Stimulated activated CD8-positive, alpha-beta memory T cell treated with anti-CD3 and anti-CD28 coated beads, Interleukin-2, amount 100 ng/mL, for 1 hour (primary cell): ENCODE measurements at places on chromosomes 2 and 18.

GRCh38 chr18:13570216-13570615 is 156.1 kb downstream of the FAM210A start:
- no peak for DNase-seq

- no peak for DNase-seq
Measured at GRCh38 chr2:234914371-234915154, 37.3 kb upstream of the SH3BP4 start.

DNA sequence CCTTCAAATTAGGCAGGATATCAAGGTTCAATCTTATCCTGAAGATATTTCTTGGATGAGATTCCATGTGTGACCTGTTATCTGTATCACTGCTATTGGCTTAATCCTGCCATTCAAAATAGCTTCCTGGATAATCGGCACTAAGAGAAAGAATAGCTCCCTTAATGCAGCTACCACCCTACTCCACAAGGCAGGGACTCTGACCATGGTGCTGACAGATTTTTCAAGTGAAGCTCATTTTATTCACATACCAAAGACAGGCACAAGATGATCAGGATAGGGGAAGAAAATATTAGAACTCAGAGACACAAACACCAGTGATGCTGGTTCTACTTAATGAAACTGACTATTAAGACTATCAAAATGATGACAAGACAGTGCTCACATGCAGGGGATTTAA is 74.9 kb downstream of the ORC4 start:
- DNase-seq = no peak

- DNase-seq = no peak
Measured at GRCh38 chr2:30486655-30487054, 39.6 kb downstream of the LCLAT1 start.

DNA sequence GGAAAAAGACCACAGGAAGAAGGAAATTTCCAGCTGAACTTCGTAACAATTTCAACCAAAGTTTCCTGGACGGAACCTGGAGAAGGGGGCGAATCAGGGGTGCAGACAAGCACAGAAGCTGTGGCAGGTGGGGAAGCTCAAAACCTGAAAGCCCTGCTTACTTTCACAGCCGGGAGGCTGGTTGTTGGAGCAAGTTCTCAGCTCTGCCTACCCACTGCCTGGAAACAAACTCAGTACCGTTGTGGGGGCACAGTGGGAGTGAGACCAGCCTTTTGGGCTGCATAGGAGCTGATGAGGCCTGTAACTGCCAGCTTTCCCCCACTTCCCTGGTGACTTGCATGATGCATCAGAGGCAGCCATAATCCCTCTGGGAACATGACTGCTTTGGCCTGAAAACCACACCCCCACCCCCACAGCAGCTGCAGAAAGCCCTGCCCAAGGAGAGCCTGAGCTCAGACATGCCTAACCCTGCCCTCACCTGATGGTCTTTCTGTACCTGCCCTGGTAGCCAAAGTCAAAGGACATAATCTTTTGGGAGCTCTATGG is 207.0 kb upstream of the VWC2L start:
- DNase-seq = no peak

GRCh38 chr2:164745012-164745797 is 96.4 kb downstream of the COBLL1 start:
- no peak for DNase-seq

DNA sequence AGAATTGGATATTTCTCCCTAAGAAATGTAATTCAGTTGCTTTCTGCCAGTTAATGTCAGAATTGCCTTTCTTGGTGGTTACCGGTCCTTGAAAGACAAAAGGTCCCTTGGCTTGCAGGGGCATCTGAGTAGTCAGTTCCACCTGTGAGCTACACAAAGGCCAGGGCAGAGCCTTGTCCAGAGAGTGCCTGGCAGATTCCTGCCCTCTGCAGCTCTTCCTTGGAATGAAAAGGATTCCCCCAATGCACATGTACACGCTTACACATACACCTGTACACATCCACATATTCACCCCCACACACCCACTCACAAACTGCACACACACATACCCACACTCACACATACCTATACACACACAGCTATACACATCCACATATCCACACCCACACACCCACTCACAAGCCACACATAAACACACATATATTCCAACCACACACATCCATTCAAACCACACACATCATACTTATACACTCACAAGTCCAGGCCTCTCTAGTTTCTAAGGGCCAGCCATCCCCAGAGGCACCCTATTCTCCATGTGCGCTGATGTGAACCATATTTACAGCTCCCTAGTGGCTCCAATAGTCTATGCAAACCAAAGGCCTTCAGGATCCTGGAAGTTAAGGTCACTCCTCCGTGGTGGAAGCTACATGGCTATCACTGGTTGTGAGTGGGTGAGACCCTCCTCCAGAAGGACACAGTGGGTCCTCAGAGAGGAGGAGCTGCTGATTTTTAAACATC is 9.6 kb downstream of the CYRIA start:
- no peak for DNase-seq
